Stimulated activated CD4-positive, alpha-beta T cell treated with anti-CD3 and anti-CD28 coated beads, Interleukin-2, amount 100 ng/mL, for 48 hours (primary cell): ENCODE measurements at places on chromosomes 5 and 9.

GRCh38 chr5:10077791-10078545 is 171.7 kb downstream of the ATPSCKMT start:
- no peak for DNase-seq

DNA sequence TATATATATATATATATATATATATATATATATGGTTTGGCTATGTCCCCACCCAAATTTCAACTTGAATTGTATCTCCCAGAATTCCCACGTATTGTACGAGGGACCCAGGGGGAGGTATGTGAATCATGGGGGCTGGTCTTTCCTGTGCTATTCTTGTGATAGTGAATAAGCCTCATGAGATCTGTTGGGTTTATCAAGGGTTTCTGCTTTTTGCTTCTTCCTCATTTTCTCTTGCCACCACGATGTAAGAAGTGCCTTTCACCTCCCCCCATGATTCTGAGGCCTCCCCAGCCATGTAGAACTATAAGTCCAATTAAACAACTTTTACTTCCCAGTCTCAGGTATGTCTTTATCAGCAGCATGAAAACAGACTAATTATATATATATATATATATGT is 52.3 kb upstream of the ADAMTS2 start:
- no peak for DNase-seq

DNA sequence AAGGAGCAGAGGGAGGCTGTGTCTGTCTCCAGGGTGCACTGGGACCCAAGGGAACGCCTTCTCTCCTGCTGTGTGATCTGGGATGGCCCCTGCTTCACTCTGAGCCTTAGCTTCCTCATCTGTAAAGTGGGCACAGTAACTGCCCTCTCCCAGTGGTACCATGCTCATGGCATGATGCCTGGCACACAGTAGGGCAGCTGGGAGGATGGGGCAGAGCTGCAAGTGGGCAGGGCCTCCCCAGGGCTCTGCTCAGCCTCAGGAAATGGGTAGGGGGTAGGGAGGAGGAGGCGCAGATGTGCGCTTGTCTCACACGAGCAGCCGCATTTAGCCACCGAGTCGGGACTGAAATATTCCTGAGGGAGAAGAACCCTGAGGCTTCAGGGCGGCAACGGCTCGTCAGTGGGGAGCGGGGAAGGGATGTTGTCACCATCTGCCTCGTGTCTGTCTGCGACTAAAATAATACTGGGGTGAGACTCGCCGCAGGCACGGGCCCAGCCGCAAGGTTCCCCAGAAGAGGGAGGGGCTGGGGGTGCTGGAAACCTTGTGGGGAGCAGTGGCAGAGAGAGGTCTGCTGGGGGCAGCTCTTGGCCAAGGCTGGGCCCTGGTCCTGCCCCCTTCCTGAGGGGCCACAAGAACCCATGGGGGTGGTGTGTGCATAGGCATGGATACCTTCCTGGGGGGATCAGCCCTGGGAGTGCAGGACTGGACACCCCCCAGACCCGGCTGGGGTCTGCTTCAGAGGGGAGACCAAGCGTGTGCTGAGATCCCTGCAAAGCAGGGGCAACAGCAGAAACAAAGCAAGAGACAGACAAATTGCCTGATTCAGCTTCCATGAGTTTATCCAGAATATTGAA is 55.2 kb upstream of the PSD2 start:
- no peak for DNase-seq

GRCh38 chr5:94672746-94673145 is 54.3 kb downstream of the SLF1 start:
- DNase-seq, result no peak

DNA sequence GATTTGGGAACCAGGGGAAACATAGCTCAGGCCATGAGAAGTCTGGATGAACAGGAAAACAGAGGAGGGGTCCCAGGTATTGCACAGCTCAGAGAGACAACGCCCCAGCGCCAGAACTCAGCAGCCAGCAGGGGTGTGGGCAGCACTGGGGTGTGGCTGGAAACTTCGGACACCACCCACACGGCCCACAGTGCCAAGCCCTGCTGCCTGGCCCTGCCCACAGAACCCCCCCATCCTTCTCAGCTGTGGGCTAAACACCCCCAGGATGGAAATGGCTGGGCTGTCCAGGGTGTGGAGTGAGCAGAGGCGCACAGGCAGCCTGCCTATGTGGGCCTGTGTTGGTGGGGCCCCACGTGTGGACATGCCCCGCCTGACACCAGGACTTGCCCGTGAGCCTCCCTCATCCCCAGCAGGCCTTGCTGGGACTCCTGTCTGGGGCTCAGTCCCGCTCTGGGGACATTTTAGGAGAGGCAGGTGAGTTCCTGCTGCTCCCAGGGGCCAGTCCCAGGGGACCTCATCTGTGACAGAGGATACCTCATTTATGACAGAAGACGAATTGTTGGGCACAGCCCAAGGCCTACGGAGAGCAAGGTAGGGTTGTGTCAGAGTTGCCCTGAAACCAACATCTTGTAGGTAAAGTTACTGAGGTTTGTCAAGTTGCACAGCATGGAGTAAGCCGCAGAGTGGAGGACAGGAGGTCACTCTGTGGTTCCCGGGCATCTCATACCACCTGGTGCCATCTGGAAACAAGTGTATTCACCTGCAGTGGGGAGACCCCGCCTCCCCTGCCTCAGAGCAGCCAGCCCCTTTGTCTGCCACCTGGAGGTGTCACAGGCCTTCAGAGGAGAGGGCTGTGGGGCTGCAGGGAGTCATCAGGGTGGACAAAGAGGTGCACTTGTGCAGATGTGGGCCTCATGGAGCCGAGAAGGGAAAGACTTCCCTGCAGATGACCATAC is 183.2 kb downstream of the AUH start:
- DNase-seq, result no peak

- no peak for DNase-seq
Measured at GRCh38 chr9:126423142-126423915, 96.7 kb downstream of the MVB12B start.
